ENCODE measurements at places on chromosomes 16 and 17.

DNA sequence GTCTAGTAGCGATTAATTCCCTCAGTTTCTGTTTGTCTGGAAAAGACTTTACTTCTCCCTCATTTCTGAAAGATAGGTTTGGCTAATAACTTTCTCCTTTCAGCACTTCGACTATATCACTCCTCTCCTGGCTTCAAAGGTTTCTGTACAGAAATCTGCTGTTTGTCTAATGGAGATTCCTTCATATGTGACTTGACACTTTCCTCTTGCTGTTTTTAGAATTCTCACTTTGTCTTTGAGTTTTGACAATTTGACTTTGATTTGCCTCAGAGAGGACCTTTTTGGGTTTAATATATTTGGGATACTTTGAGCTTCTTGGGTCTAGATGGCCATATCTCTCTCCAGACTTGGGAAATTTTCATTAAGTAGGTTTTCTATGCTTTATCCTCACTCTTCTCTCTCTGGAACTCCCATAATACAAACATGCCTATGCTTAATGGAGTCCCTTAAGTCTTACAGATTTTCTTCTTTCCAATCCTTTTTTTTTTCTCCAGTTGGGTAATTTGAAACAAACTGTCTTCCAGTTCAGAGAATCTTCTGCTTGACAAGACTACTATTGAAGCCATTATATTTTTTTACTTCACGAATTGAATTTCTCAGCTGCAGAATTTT is 7.8 kb upstream of the PRSS21 start:
- no peak for DNase-seq

GRCh38 chr16:84606081-84606875 is 11.6 kb downstream of the COTL1 start:
- peak; percentile 42 for DNase-seq

GRCh38 chr16:17306745-17307144 is 164.0 kb downstream of the XYLT1 start:
- no peak for DNase-seq

DNA sequence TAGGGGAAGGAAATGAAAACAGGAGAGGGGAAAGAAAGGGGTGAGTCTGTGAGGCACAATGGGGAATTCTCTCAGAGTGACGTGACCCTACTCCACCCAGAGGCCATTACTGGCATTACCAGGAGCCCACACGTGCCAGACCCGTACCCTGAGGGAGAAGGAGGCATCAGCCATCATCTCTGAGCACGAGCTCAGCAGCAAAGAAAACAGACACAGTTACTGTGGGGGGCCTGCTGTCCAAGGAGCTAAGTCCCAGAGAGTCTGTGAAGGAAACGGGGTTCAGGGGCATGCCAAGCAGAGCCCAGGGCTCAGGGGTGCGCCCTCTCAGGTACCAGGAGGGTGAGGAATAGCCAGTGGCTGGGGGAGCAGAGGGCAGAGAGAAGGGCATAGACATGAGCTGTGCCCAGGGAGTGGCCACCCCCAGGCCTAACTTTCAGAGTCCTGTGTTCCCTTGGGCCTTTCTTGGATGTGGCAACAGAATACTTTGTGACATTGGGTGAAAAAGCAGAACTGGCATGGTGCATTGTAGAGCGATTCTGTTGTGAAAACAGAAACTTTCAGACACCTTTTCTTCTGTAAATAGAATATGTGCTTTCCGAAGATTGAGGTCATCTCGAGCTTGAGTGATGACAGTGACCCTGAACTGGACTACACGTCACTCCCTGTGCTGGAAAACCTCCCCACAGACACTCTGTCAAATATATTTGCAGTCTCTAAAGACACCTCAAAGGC is 11.3 kb downstream of the TAF1C start:
- no peak for DNase-seq

- no peak for DNase-seq
Measured at GRCh38 chr17:67021743-67022450, 22.5 kb upstream of the CACNG1 start.

GRCh38 chr17:81879121-81879520 is 8.0 kb upstream of the ARHGDIA start:
- no peak for DNase-seq

GRCh38 chr16:88975511-88976061 is 1.4 kb downstream of the CBFA2T3 start:
- DNase-seq: no peak

- DNase-seq: peak; percentile 51
Measured at GRCh38 chr17:76816590-76817135, 51.5 kb upstream of the MGAT5B start.

GRCh38 chr17:75754378-75755204 is 10.4 kb downstream of the GALK1 start:
- DNase-seq: no peak

- DNase-seq: no peak
Measured at GRCh38 chr16:82730901-82731300, 104.1 kb downstream of the CDH13 start.

DNA sequence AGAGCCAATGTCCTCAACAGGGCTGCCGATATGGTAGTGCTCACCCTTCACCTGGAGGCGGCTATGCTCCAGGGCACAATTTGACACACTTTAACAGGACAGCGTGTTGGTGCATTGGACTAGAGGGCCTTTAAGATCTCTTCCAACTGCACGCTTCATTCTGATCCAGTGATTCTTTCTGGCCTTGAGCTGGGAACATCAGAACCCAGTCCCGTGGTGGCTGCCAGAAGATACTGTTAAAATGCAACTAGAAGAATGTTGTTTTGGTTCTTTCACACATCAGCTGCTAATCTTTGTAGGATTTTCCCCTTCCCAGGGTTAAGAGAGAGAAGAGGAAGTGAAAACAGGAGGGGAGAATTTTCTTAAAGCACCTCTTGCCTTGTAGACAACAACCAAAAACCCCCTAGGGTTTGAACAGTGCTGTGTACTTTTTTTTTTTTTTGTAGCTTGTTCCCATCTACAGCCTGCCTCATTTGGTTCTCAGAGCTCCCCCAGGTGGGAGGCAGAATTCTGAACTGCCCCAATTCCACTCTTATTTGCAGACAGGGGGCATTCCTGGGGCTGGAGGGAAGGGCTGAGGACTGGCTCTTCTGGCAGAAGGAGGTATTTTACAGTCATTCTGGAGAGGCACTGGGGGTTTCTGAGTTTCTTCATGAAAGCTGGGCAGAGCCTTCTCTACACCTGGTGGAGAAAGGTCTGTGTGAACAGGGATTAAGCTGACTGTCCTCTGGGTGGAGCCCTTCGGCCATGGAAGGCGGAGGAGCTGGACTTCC is 32.4 kb downstream of the SMARCE1 start:
- peak; percentile 59 for DNase-seq

- no peak for DNase-seq
Measured at GRCh38 chr17:19342611-19343255, 19.8 kb downstream of the B9D1 start.

GRCh38 chr16:57289391-57290257 is 5.2 kb upstream of the PLLP start:
- no peak for DNase-seq

DNA sequence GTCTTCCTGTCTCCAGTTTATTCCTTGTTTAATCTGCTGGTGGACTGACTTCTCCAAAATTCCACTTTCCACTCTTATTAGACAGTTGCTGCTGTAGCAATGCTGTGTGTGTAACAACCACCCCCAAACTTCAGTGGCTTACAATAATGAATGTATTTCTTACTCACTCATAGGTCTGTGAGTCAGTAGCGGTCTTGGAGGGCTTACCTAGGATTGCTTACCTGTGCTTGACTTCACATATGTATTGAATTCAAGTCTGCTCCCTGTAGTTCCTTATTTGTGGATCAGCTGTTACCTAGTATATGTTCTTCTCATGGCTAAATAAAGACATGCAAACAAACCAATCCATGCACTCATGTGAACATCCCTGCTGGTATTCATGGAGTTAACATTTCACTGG is 224.6 kb downstream of the MAP2K6 start:
- no peak for DNase-seq

DNA sequence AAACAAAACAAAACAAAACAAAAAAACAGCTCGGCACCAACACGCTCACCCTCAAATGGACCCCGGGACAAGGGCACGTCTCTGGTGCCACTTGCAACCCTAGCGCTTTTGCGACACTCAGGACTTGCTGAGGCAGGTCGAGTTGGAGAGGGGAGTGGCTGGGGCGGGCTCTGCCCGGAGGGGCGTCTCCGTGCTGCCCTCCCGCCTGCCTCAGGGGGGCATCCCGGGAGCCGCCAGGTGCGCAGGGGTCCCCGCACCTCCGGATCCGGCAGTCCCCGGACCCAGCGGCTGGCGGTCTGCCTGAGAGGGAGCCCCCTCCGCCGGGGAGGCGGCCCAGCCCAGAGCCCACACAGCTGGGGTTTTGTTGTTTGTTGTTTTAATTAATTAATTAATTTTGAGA is at the start of gene SLC52A1:
SLC52A1 (minus strand) TSS at position 112 of the 400 bp plus-strand sequence. CDS start 820 bp downstream, outside the sequence.
- DNase-seq: no peak

GRCh38 chr16:88069397-88070168 is 118.3 kb downstream of the BANP start:
- DNase-seq: peak; percentile 7
